Activated CD4-positive, alpha-beta T cell treated with anti-CD3 and anti-CD28 coated beads, Interleukin-2, amount 10 ng/mL, durations not matched to agents 7 days and 5 days (primary cell): ENCODE measurements at places on chromosomes 16 and 17. TPM values are rescaled to one million over a fixed set of nuclear protein-coding genes. Genes with fewer than 3 reads are reported as not detected.
A peak's percentile ranks its signal among the peaks of the same experiment; 100 is the strongest.

The METTL9 gene
- 87.1 TPM for total RNA-seq

The ERN1 gene
- total RNA-seq = 50.1 TPM

The MAPT gene
- total RNA-seq = 0.12 TPM

The ATAD5 gene
- total RNA-seq = 27.1 TPM

The OTOP3 gene
- total RNA-seq = not detected

The CMIP gene
- total RNA-seq = 44.7 TPM

The HOXB6 gene
- not detected for total RNA-seq

DNA sequence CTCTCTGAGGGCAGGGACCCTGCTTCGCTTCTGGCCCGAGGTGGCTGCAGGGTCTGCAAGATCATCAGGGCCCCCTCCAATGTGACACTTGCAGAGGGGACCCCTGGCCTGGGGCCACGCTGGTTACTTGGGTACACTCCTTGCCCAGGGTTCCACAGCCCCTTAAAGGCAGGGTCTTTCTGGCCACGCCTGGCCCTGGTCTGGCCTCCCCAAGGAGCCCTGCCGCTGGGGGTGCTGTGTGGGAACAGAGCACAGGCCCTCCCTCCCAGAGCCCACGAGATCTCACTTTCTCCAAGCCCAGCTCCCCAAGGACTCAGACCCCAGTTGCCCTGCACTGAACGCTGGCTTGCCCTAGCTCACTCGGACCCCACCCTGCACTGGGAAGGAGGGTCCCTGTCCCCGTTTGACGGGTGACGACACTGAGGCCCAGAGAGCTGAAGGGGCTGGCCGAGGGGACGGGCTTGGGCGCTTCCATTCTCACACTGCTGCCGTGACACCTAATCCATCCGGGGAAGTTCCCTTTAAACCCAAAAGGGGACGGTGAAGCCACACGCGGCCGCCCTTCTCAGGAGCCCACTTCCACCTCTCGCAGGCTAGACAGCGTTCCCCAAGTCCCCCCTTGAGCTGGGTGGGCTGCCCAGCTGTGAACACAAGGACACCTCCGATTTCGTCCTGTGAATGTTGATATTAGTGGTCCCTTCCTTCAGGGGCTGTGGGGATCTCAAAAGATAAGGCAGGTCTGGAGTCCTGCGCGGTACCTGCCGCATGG is 26.9 kb upstream of the OSGIN1 start:
- H3K27ac ChIP-seq = no peak overlapping the region
- no peak for DNase-seq
- no peaks in the 10 kb centered on the region for H3K27me3 ChIP-seq
- no peak overlapping the region for H3K4me3 ChIP-seq

DNA sequence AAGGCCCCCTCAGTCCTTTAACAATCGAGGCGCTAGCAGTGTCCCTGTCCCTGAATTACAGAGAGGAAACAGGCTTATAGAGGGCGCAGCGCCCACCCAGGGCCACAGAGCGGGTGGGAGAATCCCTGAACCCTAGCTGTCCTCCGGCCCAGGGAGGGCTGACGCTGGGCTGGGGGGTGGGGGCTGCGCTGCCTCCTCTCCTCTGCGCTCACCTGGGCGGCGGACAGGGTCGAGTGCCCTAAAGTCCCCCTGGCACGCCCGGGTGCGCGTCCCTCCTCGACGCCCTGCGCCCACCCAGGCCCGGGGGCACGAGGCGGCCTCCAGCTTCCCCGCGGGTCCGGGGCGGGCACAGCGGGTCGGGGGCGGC is 200.4 kb upstream of the N4BP1 start:
- H3K27me3 ChIP-seq = peaks cover 35% of the 10 kb centered on the region
- H3K4me1 ChIP-seq = no peaks in the 10 kb centered on the region
- DNase-seq = no peak
- no peak overlapping the region for H3K4me3 ChIP-seq

GRCh38 chr17:7043182-7043496 is 753 bp downstream of the SLC16A11 start:
- H3K36me3 ChIP-seq = peaks cover 7% of the 10 kb centered on the region
- H3K4me3 ChIP-seq = peak overlapping the region; percentile 52

- H3K27me3 ChIP-seq = peaks cover 28% of the 10 kb centered on the region
- peaks cover 7% of the 10 kb centered on the region for H3K36me3 ChIP-seq
- no peak overlapping the region for H3K4me3 ChIP-seq
- no peak for DNase-seq
- no peak overlapping the region for H3K27ac ChIP-seq
Measured at GRCh38 chr17:8623591-8623990, 6.9 kb downstream of the MYH10 start.

DNA sequence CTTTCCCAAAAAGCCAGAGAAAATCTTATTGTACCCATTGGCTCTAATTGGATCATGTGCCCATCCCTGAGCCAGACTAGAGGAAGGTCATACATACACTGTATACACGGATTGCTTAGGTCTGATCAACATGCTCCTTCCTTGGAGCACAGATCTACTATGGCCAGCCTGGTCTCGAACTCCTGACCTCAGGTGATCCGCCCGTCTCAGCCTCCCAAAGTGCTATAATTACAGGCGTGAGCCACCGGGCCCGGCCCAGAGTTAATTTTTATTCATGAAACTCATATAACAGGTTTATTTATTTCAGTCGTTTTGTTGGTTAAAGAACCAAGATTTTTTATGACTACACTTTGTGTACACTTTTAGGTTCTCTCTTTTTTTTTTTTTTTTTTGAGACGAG is 1.2 kb upstream of the TAOK1 start:
- peaks cover 19% of the 10 kb centered on the region for H3K36me3 ChIP-seq
- no peak overlapping the region for H3K27ac ChIP-seq
- H3K27me3 ChIP-seq = no peaks in the 10 kb centered on the region
- DNase-seq = no peak

- H3K36me3 ChIP-seq = no peaks in the 10 kb centered on the region
- H3K27ac ChIP-seq = no peak overlapping the region
- no peak overlapping the region for H3K4me3 ChIP-seq
Measured at GRCh38 chr17:40922239-40922638, 15.2 kb downstream of the KRT23 start.

- no peak overlapping the region for H3K4me3 ChIP-seq
- H3K27me3 ChIP-seq = no peaks in the 10 kb centered on the region
- peaks cover 1% of the 10 kb centered on the region for H3K4me1 ChIP-seq
- no peak for DNase-seq
Measured at GRCh38 chr16:66374176-66374575, 7.7 kb downstream of the CDH5 start.

- H3K4me1 ChIP-seq = peaks cover 62% of the 10 kb centered on the region
- no peaks in the 10 kb centered on the region for H3K27me3 ChIP-seq
- peak overlapping the region; percentile 94 for H3K27ac ChIP-seq
- DNase-seq = no peak
Measured at GRCh38 chr16:18788828-18789514, 1.2 kb downstream of the RPS15A start.

DNA sequence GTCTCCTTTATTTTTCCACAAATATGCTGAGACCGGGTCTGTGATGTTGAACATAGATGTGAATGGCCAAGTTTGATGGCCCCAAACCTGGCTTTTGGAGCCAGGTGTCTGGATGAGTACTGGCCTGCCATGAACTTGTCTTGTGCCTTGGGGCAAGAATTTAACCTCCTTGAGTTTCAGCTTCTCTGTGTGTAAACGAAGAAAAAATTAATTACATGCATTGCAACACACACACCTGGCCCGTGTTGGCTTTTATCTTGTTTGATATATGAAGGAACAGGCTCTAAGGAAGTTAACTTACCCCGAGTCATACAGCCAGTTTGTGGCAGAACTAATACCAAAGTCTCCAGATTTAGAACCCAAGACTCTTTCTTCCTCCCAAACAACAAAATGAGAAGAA is 13.1 kb downstream of the FBXO39 start:
- H3K27me3 ChIP-seq = peaks cover 45% of the 10 kb centered on the region
- no peak overlapping the region for H3K4me3 ChIP-seq
- H3K36me3 ChIP-seq = peaks cover 3% of the 10 kb centered on the region
- H3K4me1 ChIP-seq = peaks cover 4% of the 10 kb centered on the region

GRCh38 chr17:54324813-54325212 is 502.1 kb downstream of the KIF2B start:
- H3K4me1 ChIP-seq = no peaks in the 10 kb centered on the region
- no peaks in the 10 kb centered on the region for H3K27me3 ChIP-seq
- H3K27ac ChIP-seq = no peak overlapping the region
- H3K4me3 ChIP-seq = no peak overlapping the region
- no peaks in the 10 kb centered on the region for H3K36me3 ChIP-seq

GRCh38 chr17:17819561-17819995 is 17.2 kb downstream of the SREBF1 start:
- peaks cover 55% of the 10 kb centered on the region for H3K36me3 ChIP-seq
- no peak for DNase-seq
- peaks cover 59% of the 10 kb centered on the region for H3K4me1 ChIP-seq
- peak overlapping the region; percentile 1 for H3K4me3 ChIP-seq

GRCh38 chr17:79721993-79722671 is 8.6 kb upstream of the ENPP7 start:
- no peaks in the 10 kb centered on the region for H3K36me3 ChIP-seq
- H3K4me3 ChIP-seq = no peak overlapping the region
- H3K4me1 ChIP-seq = no peaks in the 10 kb centered on the region
- DNase-seq = no peak
- H3K27ac ChIP-seq = no peak overlapping the region

- H3K4me1 ChIP-seq = no peaks in the 10 kb centered on the region
- H3K27ac ChIP-seq = no peak overlapping the region
- H3K4me3 ChIP-seq = no peak overlapping the region
- peak; percentile 64 for DNase-seq
- no peaks in the 10 kb centered on the region for H3K36me3 ChIP-seq
Measured at GRCh38 chr17:51461578-51462004, 201.2 kb downstream of the UTP18 start.

DNA sequence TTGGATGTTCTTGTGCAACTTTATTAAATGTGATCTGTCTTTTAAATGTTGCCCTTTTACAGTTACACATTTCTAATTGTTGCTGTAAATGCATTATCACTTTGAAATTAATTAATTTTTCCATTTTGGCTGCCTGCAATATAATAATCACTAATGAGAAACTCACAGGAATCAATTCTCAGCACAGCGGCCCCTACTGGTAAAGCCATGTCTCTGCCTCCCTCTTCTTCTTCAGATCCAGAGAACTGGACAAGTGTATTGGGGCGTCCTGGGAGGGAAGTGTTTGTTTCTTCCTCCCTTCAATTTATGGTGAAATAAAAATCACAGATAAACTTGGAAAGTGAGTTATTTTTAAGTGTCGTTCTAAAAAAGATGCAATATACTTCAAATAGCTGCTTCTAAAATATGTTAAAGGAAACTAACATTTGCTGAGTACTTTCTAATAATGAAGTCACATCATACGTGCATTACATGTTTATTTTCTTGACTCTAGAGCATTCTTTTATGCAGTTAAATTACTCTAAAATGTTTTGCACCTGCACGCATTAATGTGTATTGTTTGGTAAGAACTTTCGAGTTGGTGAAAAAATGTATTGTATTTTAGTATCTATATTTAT is 338.0 kb downstream of the WWOX start:
- H3K27ac ChIP-seq = no peak overlapping the region
- H3K4me1 ChIP-seq = peaks cover 3% of the 10 kb centered on the region
- peak; percentile 43 for DNase-seq
- no peak overlapping the region for H3K4me3 ChIP-seq

- no peaks in the 10 kb centered on the region for H3K27me3 ChIP-seq
- peak overlapping the region; percentile 54 for H3K27ac ChIP-seq
- no peak overlapping the region for H3K4me3 ChIP-seq
- H3K36me3 ChIP-seq = peaks cover 2% of the 10 kb centered on the region
Measured at GRCh38 chr17:2420176-2420575, 19.3 kb upstream of the MNT start.

DNA sequence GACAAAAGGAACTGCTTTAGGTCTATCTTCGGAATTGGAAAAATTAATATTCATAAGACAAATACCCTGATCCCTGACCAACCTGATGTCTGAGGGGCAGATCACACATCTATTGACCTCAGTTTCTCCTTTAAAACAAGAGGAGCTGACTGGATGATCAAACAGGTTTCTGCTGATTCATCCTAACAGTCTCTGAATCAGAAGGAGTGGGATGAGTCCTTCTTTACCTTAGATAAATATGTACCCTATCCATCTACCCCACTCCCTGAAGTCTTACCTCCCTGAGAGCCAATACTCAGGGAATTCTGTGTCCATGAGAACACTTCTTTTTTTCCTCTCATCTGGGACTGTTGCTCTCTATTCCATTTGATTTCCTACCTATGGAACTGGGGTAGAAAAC is 80.3 kb upstream of the CRHR1 start:
- no peak overlapping the region for H3K27ac ChIP-seq
- H3K36me3 ChIP-seq = no peaks in the 10 kb centered on the region
- no peak overlapping the region for H3K4me3 ChIP-seq
- no peak for DNase-seq
- H3K4me1 ChIP-seq = no peaks in the 10 kb centered on the region

DNA sequence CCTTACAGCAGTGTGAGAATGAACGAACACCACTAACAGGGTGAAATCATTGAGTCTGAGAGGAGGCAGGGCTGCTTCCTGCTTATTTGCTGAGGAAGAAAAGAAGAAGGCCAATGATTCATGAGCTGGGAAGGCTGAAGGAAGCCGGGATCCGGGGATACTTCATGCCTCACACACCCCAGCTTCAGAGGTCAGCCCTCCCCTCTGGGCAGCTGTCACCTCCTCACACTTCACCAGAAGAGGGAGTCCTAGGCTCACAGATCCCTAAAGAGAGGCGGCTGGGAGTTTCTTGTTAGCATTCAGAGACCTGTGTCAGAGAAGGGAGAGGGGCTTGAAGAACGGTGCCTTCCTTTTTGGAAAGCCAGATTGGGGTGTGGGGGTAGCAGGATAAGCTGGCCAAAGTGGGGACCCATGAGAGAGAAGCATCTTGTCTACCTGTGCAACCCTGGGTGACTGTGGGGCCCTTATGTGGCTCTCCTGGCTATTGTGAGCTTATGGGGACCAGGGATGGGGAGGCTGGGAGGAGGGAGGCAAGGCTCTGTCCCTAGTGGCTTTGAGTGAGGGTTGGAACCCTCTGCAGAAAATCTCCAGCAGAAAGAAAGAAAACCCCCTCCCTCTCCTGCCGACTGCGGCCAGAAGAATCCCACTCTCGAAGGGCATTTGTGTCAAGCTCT is 94.6 kb downstream of the RGS9 start:
- H3K36me3 ChIP-seq = no peaks in the 10 kb centered on the region
- no peak overlapping the region for H3K4me3 ChIP-seq
- no peak overlapping the region for H3K27ac ChIP-seq
- peak; percentile 66 for DNase-seq

DNA sequence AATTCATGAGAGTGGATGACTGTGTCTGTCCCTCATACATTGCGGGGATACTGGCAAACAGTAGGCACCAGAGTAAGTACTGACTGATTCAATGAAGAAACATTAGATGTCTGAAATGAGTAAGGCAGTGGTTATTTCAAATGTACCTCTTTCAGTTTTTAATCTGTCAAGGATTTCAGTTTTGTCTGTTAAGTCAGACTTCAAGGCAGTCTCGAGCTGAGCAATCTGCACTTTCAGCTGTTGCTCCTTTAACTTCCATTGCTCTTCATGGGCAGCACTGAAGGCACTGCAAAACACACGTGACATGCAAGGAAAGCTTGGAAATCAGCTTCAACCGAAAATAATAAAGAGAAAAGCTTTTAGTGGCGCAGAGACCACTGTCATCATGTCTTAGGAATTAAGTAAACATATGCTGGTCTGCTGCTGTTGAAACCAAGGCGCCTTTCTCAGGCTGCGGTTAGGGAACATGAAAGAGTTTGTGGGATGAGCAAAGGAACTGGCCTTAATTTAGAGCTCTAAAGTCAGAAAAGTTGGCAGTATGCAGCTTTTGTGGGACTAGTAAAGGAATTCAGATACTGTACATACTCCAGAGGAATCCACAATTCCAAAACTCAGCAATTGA is 38.8 kb downstream of the RPGRIP1L start:
- peaks cover 5% of the 10 kb centered on the region for H3K4me1 ChIP-seq
- H3K27ac ChIP-seq = no peak overlapping the region
- H3K4me3 ChIP-seq = no peak overlapping the region
- no peaks in the 10 kb centered on the region for H3K36me3 ChIP-seq
- no peak for DNase-seq
